ENCODE measurements at places on chromosomes 2 and 18.

- DNase-seq, result no peak
Measured at GRCh38 chr2:201483342-201483741, 31.8 kb downstream of the STRADB start.

GRCh38 chr18:12255626-12256026 lies 1.5 kb downstream of the CIDEA start:
- DNase-seq, result no peak

DNA sequence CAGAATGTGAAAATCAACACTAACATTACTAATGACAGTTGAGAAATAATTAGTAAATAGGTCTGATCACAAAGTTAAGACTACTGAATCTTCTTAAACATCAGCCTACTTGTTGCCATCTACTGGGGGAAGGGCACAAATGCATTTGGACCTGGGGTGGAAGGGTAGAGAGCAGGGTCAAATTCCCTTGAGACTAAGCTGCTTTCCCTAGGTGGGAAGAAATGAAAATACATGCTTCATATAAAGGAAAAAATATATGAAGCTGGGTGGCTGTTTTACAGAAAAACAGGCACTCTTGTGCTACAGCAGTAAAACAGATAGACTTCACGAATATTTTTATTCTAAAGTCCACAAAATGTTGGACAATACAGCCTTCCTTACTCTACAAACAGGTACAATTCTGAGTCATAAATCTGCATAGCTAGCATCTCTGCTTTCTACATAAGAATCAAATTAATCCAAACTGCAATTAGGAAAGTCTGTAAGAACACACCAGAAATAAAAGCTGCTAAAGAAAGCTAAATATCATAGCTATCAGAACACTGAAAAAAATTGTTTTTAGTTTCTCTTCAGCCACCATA lies 10.9 kb downstream of the TRIP12 start:
- no peak for DNase-seq

DNA sequence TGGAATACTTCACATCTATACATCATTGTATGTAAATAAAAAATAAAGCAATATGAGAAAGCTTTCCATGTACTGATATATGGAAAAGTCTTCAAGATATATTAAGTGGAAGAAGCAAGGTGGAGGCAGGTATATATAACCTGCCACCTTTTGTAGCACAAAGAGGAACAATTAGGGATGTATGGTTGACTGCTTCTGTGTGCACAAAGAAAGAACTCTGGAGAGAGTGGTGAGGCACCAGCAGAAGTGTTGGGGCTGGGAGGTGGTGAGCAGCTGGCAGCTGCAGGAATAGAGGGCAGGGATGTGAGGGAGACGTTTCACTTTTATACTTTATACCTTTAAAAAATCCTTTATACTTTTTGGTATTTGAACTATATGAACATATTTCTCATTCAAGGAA lies 26.1 kb downstream of the KIF5C start:
- DNase-seq, result no peak

GRCh38 chr18:48939205-48940097 lies 11.3 kb downstream of the SMAD7 start:
- DNase-seq, result no peak

GRCh38 chr2:33510586-33510968 lies 34.1 kb downstream of the RASGRP3 start:
- DNase-seq, result no peak

- no peak for DNase-seq
Measured at GRCh38 chr2:229684942-229685562, 29.3 kb downstream of the DNER start.

DNA sequence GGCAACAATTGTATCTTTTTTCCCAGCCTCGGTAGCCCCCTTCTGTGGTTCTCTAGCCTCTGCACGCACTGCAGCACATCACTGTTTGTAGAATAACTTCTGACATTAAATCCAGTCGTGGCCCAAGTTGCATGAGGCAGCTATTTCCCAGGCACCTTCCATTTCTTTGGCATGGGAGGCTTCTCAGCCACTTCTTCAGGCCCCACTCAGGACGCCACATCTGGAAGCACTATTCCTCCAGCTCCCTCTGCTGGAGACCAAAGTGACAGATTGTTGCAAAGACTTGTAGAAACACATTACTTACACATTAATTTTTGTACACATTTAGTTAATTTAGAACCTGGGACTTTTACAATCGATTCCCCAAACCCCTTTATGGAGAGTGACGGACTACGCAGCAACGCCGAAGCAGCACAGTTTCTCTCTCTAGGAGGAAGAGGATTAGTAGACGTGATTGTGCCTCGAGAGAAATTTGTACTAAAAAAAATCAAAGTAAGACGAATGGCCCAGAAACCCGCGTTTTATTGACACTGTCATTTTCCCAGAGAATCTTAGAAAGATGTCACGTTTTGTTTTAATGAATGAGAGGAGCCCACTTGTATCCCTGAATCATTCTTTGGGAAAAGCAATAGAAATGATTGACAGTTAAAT lies 57.8 kb upstream of the RGPD5 start:
- peak; percentile 10 for DNase-seq

DNA sequence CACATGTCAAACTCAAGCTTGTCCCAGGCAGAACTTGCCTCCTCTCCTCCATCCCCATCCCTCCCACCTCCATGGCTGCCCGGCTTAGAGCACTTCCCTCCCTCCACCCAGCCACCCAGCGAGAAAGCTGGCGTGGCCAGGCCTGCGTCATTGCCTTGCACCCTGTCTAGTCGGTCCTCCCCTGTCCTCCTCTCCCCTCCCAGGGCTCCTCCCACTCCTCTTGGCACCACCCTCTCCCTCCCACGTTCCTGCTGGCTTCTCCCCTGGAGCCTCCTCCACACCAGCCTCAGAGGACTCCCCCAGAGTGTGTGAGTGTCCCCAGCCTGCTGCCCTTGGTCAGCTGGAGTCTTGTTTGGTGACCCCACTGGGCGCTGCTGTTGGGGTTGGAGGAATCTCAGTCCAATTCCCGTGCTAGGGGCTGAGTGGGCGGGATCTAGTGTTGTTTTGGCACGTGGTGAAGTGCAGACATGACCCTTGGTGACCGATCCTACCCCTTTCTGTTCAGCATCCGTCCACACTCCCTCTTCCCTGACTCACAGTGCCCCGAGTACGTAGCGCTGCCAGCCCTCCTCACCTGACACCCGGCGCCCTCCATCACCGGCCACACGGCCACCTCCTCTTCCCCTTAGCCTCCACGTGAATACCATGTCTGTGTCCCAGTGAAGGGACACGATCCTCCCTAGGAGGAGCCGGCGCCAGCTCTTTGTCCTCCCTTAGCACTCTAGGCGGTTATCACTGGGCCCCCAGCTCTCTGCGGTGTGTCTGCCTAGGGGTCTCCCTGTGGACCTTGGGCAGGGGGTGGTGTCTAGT lies 41.4 kb downstream of the ATP6V1C2 start:
- DNase-seq, result no peak

GRCh38 chr2:159030674-159031380 lies 62.4 kb downstream of the TANC1 start:
- no peak for DNase-seq

Data from naive thymus-derived CD8-positive, alpha-beta T cell (primary cell).